ENCODE measurements at places on chromosomes 16 and 17. TPM values are rescaled to one million over a fixed set of nuclear protein-coding genes. Genes with fewer than 3 reads are reported as not detected.

The DYNLRB2 gene
- not detected for total RNA-seq

The SLC22A31 gene
- 0.19 TPM for total RNA-seq

The DHRS7C gene
- total RNA-seq = not detected

The ANKFN1 gene
- total RNA-seq = not detected

The MYH2 gene
- total RNA-seq = not detected

The SMIM36 gene
- not detected for total RNA-seq

The MPP3 gene
- 6.2 TPM for total RNA-seq

The SHBG gene
- not detected for total RNA-seq

The HOXB5 gene
- not detected for total RNA-seq

The PPY gene
- total RNA-seq = 1.6 TPM

The CD300E gene
- not detected for total RNA-seq

The TP53 gene
- 54.0 TPM for total RNA-seq

The ATP6V0C gene
- 50.1 TPM for total RNA-seq

The NPTX1 gene
- 0.08 TPM for total RNA-seq

The MT1M gene
- 1.1 TPM for total RNA-seq

The UMOD gene
- not detected for total RNA-seq

The ADAP2 gene
- total RNA-seq = 0.62 TPM

The UTS2R gene
- not detected for total RNA-seq

The CLEC18C gene
- total RNA-seq = 0.08 TPM

The ENGASE gene
- total RNA-seq = 4.6 TPM

The C17orf100 gene
- total RNA-seq = 0.23 TPM

The ZG16 gene
- total RNA-seq = not detected

The GAS2L2 gene
- total RNA-seq = not detected

The FOXN1 gene
- total RNA-seq = 0.04 TPM

The SLC6A2 gene
- total RNA-seq = 0.08 TPM

The ZFP3 gene
- 0.94 TPM for total RNA-seq

All from hair follicular keratinocyte (primary cell).